Activated naive CD8-positive, alpha-beta T cell treated with anti-CD3 and anti-CD28 coated beads, Interleukin-2, amount 50 U/mL, for 24 hours (primary cell): ENCODE measurements at places on chromosomes 7 and 10.

DNA sequence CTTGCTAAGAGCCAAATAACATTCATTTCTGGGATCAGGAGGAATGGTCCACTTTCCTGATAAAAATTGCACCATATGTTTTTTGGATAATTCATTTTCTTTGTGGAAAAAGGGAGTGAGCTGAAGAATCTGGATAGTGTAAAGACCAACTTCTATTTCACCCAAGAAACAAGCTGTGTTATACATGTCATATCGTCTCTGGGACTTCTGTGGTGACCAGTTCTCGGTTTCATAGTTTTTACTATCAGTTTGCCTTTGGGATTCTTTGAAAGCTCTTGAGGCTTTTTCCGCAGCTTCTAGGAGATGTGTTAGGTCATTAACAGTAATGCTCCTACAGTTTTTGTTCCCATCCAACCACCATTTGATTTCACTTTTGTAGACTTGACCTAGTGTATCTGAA lies 14.4 kb upstream of the SAMD9 start:
- no peak overlapping the region for H3K4me3 ChIP-seq
- no peak for DNase-seq
- H3K27me3 ChIP-seq = no peaks in the 10 kb centered on the region
- H3K4me1 ChIP-seq = no peaks in the 10 kb centered on the region

DNA sequence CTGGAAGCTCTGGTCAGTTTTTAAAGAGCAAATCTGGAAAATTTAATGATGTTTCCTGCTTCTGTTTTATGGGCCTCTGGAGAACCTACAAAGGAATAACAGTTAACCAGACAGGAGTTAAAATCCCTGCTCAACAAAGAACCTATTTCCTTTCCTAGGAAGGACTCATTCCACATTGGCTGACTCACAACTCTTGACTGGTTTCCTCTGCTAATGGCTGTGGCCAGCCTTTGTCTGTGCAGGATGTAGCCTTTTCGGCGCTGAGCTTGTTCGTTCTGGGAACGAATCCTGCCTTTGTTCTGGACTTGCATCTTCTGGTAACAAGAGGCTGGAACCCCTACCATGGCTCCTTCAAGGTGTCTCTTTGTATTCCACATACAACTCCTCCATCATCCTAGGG lies 112.8 kb upstream of the PDCD4 start:
- H3K27ac ChIP-seq = no peak overlapping the region
- peaks cover 12% of the 10 kb centered on the region for H3K4me1 ChIP-seq
- H3K4me3 ChIP-seq = no peak overlapping the region
- H3K27me3 ChIP-seq = no peaks in the 10 kb centered on the region
- H3K36me3 ChIP-seq = peaks cover 2% of the 10 kb centered on the region

GRCh38 chr10:13291821-13292773 lies 7.8 kb downstream of the PHYH start:
- H3K4me1 ChIP-seq = no peaks in the 10 kb centered on the region
- H3K27me3 ChIP-seq = no peaks in the 10 kb centered on the region
- H3K4me3 ChIP-seq = no peak overlapping the region

DNA sequence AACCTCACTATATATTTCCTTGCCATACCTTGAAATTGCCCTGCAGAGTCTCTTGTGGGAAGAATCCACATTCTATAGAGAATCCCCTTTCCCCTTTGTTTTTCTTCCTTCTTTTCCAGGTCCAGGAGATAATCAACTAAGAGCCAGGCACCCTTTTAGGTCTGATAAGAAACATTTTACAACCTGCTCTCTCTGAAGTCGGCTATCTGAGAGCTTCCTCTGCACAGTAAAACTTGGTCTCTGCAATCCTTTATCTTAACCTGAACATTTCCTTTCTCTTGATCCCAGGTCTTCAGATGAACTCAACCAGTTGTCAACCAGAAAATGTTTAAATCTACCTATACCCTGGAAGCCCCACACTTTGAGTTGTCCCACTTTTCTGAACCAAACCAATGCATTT lies 19.5 kb upstream of the PTER start:
- no peak overlapping the region for H3K4me3 ChIP-seq
- no peak for DNase-seq
- H3K4me1 ChIP-seq = no peaks in the 10 kb centered on the region
- no peaks in the 10 kb centered on the region for H3K36me3 ChIP-seq

GRCh38 chr7:119392-120163 lies 72.8 kb upstream of the FAM20C start:
- no peak overlapping the region for H3K4me3 ChIP-seq
- DNase-seq = no peak
- H3K36me3 ChIP-seq = no peaks in the 10 kb centered on the region
- H3K27me3 ChIP-seq = peaks cover 13% of the 10 kb centered on the region
- H3K4me1 ChIP-seq = no peaks in the 10 kb centered on the region
- no peak overlapping the region for H3K27ac ChIP-seq

- no peak overlapping the region for H3K4me3 ChIP-seq
- H3K27me3 ChIP-seq = peaks cover 9% of the 10 kb centered on the region
- no peak for DNase-seq
- no peaks in the 10 kb centered on the region for H3K36me3 ChIP-seq
- H3K27ac ChIP-seq = no peak overlapping the region
- H3K4me1 ChIP-seq = peaks cover 5% of the 10 kb centered on the region
Observed at GRCh38 chr10:122477436-122477835, 16.1 kb downstream of the HTRA1 start.

DNA sequence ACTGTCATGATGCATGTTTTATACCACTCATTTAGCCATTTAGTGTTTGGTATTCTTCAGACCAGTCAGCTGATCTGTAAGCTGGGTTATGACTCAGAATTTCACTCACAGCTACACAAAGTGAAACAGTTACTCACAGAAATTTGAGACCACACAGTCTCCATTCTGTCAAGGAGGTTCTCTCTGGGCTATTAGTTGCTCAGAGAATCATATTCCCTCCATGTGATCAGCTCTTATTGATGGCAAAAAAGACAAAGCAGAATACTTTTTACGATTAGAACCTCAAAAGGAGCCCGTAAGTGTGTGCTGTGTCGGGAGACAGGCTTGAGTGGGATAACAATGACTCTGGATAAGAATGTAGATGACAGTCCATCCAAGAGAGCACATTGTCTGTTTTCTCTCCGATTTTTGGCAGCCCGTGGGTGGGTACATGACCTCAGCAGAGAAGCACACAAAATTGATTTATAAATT lies 277.6 kb upstream of the SORCS1 start:
- H3K4me3 ChIP-seq = no peak overlapping the region
- DNase-seq = no peak
- H3K27ac ChIP-seq = no peak overlapping the region
- no peaks in the 10 kb centered on the region for H3K36me3 ChIP-seq

- no peak overlapping the region for H3K27ac ChIP-seq
- peaks cover 77% of the 10 kb centered on the region for H3K36me3 ChIP-seq
- H3K27me3 ChIP-seq = peaks cover 2% of the 10 kb centered on the region
Observed at GRCh38 chr10:11176746-11177145, 159.1 kb downstream of the CELF2 start.

GRCh38 chr7:156994417-156994816 lies 16.0 kb downstream of the MNX1 start:
- H3K27ac ChIP-seq = no peak overlapping the region
- H3K36me3 ChIP-seq = no peaks in the 10 kb centered on the region
- H3K4me1 ChIP-seq = no peaks in the 10 kb centered on the region
- no peak for DNase-seq

DNA sequence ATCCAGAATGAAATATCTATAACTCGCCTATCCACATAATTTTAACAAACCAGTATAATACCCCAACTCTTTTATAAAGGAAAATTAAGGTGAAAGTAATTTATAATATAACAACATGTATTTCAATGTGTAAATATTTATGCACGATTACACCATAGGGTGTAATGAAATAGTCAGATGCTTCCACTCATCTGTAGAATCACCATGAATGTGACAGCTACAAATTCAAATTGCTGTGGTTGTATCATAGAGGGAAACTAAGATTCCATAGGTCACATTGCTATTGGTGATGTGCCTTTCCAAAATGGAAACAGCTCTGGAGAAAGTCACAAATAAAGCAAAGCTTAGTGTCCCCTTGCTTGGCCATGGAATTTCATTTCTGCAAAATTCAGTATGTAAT lies 95.7 kb downstream of the CPED1 start:
- H3K27me3 ChIP-seq = no peaks in the 10 kb centered on the region
- no peak overlapping the region for H3K4me3 ChIP-seq
- DNase-seq = no peak

DNA sequence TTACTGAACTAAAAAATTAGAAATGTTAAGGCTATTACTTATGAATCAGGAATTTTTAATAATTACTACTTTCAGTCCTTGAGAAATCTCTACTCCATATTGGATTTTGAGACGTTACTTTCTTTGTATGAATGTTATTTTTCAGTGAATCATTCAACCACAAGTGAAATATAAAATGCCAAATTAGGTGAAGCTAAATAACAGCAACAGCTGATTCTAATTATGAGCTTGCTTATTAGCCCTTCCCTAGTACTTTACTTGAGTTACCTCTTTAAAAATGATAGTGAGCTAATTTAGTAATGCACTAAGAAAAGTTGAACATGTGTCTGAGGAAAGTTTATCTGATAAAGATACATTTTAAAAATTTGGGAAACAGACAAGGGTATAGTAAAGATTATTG lies 51.4 kb downstream of the PCGF5 start:
- H3K36me3 ChIP-seq = peaks cover 21% of the 10 kb centered on the region
- no peak for DNase-seq
- no peaks in the 10 kb centered on the region for H3K4me1 ChIP-seq
- H3K27ac ChIP-seq = no peak overlapping the region

DNA sequence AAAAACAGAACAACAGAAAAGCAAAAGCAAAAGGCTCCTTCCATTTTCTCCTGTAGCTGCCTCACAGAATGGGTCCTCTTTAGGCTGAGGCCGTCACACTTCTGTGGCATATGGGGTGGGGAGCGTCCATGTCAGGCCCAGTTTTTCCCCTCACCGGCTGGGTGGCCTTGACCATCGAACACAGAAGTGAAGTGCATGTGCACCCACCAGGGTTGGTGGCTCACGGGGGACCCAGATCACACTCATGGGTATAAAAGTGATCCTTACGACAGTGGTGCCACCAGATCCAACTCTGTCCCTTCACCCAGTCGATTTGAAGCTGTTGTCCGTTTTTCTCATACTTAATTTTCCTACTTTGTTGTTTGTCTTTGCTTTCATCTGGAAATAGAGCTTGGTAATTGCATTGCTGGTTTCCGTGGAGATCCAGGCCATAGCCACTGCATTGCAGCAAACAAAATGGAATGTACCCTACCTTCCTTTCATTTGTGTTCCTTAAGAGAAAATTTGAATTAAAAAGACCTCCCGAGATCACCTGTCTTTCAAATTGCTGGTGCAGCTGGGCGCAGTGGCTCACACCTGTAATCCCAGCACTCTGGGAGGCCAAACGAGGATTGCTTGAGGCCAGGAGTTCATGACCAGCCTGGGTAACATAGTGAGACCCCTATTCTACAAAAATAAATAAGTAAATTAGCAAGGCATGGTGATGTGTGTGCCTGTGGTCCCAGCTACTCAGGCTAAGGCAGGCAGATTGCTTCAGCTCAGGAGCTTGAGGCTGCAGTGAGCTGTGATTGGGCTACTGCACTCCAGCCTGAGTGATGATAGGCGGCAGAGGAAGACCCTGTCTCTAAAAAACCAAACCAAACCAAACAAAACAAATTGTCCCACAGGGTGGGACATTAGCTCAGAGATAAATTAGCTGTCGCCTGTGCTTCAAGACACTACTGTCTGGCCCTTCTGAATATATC lies 10.7 kb upstream of the GJD4 start:
- H3K4me3 ChIP-seq = no peak overlapping the region
- H3K4me1 ChIP-seq = no peaks in the 10 kb centered on the region
- peaks cover 12% of the 10 kb centered on the region for H3K27me3 ChIP-seq
- no peak for DNase-seq
- no peaks in the 10 kb centered on the region for H3K36me3 ChIP-seq
- H3K27ac ChIP-seq = no peak overlapping the region

GRCh38 chr10:31319602-31320549 lies 860 bp downstream of the ZEB1 start:
- peak; percentile 63 for DNase-seq
- peak overlapping the region; percentile 98 for H3K27ac ChIP-seq
- H3K4me1 ChIP-seq = peaks cover 47% of the 10 kb centered on the region
- H3K27me3 ChIP-seq = peaks cover 2% of the 10 kb centered on the region
- H3K4me3 ChIP-seq = peak overlapping the region; percentile 94

DNA sequence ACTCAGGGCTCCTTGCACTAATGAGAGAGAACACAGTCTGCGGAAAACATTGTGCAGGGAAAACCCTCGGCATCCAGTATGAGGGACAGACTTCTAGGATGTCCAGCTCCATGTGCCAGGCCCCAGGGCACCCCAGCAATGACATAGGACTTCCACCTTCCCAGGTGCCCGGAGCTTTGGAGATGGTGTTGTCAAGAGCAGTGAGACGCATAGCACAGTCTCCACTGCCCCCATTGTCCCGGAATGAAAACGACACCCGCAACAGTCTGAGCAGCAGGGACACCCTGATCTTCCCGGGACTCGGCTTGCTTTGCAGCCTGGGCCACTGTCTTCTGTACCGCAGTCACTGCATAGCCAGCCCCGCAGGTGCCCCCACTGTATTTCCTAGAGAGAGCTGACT lies 339.2 kb upstream of the ADARB2 start:
- H3K4me3 ChIP-seq = no peak overlapping the region
- DNase-seq = no peak
- no peaks in the 10 kb centered on the region for H3K36me3 ChIP-seq
- no peaks in the 10 kb centered on the region for H3K4me1 ChIP-seq
- no peak overlapping the region for H3K27ac ChIP-seq
- H3K27me3 ChIP-seq = peaks cover 3% of the 10 kb centered on the region

GRCh38 chr7:13231216-13231615 lies 543.8 kb downstream of the ARL4A start:
- H3K36me3 ChIP-seq = no peaks in the 10 kb centered on the region
- H3K27me3 ChIP-seq = peaks cover 2% of the 10 kb centered on the region
- no peak overlapping the region for H3K27ac ChIP-seq
- DNase-seq = no peak
- H3K4me1 ChIP-seq = no peaks in the 10 kb centered on the region
- no peak overlapping the region for H3K4me3 ChIP-seq

- DNase-seq = no peak
- peak overlapping the region; percentile 84 for H3K4me3 ChIP-seq
Observed at GRCh38 chr10:122981066-122981464, 864 bp downstream of the PSTK start.

GRCh38 chr7:128988372-128988771 lies 50.6 kb downstream of the IRF5 start:
- H3K27me3 ChIP-seq = no peaks in the 10 kb centered on the region
- H3K4me3 ChIP-seq = no peak overlapping the region
- no peaks in the 10 kb centered on the region for H3K4me1 ChIP-seq
- DNase-seq = no peak

DNA sequence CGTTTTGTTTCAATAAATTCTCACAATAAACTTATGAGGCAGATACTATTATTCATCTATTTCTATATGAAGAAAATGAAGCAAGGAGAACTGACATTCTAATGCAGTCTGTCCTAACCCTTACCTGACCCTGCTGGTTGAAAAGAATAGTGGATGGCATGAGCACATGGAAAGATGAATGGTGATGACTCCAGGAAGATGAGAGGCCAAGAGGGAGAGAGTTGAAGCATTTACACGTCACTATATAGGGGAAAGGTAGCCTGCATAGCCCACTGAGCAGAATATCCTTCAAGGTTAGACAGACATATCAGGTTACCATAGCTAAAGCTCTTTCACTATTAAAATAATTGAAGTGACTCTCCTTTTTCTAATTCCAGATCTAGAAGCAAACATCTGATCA lies 163.9 kb upstream of the CDK1 start:
- H3K4me1 ChIP-seq = peaks cover 11% of the 10 kb centered on the region
- H3K4me3 ChIP-seq = no peak overlapping the region
- no peaks in the 10 kb centered on the region for H3K36me3 ChIP-seq
- no peaks in the 10 kb centered on the region for H3K27me3 ChIP-seq
- DNase-seq = no peak

- peaks cover 48% of the 10 kb centered on the region for H3K4me1 ChIP-seq
- H3K27ac ChIP-seq = no peak overlapping the region
Observed at GRCh38 chr10:5970527-5970926, 6.8 kb downstream of the IL15RA start.
